ENCODE measurements at places on chromosomes 2 and 18.
A peak's percentile ranks its signal among the peaks of the same experiment; 100 is the strongest.

DNA sequence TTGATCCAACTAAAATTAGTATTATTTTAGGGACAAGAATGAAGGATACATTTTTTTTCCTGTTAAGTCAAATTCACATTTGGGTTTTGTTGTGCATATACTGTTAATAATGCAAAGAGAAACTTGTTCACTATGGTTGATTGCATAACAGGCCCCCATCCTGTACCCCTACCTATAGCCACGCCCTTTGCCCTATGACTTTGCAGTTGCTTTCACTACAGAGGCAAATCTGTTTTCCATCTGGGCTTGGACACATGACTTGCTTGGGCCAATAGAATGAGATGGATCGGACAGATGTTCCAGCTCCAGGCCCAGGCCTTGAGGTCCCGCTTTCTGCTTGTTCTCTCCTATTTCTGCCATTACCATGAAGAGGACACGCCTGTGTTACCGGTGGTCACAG is 278.5 kb upstream of the HNRNPA3 start:
- DNase-seq = no peak

GRCh38 chr2:190646780-190647522 is 1.9 kb upstream of the NAB1 start:
- peak; percentile 42 for DNase-seq

DNA sequence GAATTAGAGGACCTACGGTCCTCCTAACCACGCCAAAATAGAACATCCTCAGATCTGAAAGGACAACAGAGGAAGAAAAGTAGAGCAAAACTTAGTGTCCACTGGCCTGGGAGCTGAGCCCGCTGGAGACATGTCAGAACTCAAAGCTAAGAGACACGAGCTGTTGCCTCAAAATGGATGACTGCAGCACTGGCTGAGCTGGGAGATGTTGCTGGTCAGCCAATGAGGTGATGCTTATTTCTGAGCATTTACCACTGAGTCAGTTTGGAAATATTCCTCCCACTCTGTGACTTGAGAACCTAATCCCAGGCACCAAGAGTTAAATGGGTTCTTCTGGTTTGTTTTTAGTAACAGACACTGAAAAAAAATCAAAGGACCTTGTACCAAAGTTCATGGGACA is 32.6 kb downstream of the FBXO15 start:
- DNase-seq = peak; percentile 27

GRCh38 chr18:23249348-23249747 is 114.1 kb downstream of the CABLES1 start:
- DNase-seq = no peak

- no peak for DNase-seq
Measured at GRCh38 chr18:61957801-61958516, 65.2 kb upstream of the RNF152 start.

DNA sequence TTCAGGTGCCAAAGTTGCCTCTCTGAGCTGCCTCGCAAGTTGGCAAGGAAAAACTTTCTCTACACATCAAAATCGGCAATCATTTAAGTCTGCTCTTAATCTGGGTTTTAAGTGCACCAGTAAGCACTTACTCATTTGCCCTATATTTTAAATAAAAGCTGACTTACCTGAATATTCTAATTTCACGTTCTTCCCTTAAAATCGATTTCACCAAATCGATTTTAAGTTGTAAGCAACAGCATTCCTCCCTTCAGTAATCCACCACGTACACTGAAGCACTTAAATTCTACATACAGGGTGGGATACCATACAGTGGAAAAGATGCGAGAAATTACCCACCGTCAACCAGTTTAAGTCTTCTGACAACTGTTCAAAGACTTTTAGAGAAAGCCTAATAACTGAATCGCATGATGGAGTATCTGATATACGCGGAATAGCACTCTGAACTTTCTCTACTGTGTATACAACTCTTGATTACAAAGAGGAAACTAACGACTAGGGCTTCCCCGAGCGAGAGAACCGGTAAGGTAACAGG is 1.6 kb downstream of the PPP3R1 start:
- no peak for DNase-seq

- DNase-seq = peak; percentile 24
Measured at GRCh38 chr2:183284606-183285005, 160.4 kb downstream of the NUP35 start.

DNA sequence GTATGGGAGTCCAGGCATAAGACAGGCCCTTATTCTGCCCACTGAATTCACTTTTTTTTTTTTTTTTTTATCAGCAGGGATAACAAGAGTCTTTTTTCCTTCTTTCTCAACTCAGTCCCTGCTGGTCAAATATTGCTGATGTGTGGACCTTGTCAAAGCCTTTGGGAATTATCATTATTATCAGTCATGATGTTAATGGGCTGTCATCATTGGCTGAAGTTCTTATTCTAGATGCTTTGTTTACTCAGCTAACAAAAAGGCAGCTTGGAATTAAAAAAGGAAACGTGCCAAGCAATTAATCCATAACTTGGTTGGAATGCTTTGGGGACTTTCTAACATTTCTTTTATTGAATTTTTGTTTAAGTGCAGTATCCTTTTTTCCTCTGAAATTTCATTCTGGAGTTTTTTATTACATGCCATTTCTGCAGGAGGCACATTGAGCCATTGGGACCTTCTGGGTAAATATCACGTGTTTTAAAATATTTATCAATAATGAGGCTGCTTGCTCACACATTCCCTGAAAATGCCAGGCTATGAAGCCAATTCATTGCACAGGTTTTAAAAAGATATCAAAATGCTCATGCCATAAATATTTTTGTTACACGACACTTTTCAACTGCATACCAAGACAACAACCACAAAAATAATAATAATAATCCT is 246.3 kb downstream of the TXNL1 start:
- no peak for DNase-seq

DNA sequence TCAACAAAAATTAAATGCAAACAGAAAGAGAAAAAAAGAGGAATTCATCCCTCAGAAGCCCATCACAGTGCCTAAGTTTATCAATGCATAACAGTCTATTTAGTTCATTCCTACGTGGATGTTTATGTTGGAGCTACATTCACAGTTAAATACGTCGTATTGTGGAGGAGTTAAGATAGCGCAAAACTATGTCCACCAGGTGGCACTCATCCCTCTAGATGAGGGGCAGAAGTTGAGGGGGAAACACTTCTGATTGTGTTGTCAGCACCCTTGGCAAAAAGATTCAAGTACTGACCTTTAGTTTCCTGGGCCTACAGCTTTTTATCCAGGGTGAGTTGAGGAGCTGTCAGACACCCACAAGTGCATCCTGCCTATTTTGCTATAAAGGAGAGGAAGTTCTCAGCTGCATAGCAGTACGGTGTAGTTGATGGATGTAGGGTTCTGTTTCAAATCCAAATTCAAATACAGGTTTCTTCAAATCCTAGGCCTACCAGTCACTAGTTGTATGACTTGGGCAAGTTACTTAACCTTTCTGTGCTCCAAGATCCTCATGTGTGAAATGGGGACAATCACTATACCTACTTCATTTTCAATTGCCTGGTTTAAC is 26.8 kb upstream of the MYO1B start:
- DNase-seq = no peak

DNA sequence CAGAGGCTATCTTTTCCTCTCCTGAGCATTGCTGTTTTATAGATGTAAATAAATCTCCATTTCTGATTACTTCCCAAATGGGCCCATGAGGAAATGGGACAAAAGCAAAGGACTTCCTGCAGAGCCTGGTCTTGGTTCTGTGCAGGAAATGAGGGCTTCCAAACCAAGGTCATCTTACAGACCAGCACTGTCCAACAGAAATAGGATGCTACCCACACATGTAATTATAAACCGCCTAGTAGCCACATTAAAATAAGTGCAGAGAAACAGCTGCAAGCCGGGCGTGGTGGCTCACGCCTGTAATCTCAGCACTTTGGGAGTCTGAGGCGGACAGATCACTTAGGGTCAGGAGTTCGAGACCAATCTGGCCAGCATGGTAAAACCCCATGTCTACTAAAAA is 6.2 kb downstream of the TTL start:
- no peak for DNase-seq

DNA sequence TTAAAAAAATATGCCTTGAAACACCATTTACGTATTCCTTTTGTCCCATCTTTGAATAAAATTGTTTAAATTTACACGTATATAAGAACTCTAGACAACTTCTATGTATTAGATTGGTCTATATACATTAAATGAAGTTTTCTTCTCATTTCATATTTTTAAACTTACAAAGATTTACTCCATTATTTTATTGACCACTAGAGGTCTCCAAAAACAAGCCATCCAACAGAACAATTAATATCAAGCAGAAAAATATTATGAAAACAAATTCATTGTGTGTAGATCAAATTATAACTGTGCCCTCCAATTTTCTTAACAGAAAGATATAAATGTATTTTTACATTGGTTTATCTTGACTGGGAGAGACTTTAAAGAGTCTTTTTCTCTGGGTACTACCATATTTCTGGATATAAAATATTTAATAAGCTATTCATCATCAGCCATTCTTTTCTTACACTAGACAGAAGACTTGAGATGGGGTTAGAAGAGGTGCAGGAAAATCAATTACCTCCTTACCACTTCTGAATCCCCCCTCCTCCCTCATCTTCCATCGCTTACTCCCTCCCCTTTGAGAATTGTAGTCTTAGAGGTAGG is 66.5 kb downstream of the DPP4 start:
- no peak for DNase-seq

GRCh38 chr2:145750144-145750543 is 1230.2 kb upstream of the ZEB2 start:
- DNase-seq = no peak

DNA sequence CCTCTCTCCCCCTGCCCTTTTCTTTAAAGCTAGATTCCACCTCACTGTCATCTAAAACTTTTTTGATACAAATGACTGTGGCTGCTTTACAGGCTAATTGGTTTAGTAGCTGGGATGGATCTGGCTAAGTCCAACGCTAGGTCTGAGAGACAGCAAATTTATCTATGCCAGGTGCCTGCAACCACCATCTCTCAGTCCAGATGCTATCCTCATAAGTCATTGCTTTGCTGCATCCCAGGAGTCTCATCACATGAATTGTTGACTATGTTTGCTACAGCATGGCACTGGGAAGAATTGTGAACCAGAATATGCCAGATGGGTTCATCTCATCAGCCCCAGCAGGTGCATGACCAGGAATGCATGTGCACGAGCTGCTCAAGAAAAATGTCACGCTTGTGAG is 100.0 kb upstream of the PID1 start:
- DNase-seq = no peak

GRCh38 chr2:20481798-20482405 is 35.0 kb downstream of the RHOB start:
- DNase-seq = no peak

DNA sequence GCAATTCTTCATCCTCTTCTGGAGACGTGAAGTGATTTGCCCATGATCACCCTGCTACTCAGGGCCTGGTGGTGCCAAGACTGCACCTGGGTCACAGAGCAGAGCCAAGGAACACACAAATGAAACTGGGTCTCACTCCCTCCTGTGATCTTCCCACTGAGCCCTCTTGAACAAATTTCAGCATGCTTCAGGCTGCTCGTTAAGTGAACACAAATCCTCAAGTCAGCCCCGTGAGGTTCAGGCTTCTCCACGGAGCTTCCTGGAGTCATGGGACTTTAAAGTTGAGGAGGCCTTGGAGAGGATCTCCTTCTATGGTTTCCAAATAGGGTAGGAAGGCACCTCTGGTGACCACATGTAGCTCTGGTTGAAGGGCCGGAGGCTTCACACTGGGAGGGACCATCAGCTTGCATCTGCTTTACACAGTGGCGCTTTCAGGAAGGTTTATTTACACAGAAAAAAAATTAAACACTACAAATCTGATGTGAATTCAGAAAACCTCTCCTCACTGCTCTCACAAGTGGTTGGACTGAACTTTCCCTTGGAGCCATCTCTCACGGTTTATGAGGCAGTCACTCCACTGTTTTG is 255.4 kb downstream of the LOXHD1 start:
- no peak for DNase-seq

DNA sequence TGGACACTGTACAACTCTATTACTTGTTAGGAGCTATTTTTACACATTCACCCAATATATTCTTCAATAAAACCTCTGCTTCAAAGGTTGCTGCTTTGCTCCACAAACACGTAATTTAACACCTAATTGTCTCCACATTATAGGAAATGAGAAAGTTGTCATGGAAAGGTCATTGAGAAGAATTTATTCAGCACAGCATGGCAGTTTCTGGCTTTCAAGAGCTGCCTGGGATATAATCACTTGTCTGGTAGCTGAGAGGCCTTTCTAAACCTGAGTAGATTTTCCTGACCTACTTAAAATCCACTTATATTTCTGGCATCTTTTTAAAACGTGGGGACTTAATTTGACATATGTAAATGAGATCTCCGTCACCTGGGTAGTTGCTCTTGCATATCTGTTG is 216.1 kb downstream of the ZNF804A start:
- no peak for DNase-seq

GRCh38 chr2:59389240-59389639 is 1148.1 kb upstream of the FANCL start:
- no peak for DNase-seq

DNA sequence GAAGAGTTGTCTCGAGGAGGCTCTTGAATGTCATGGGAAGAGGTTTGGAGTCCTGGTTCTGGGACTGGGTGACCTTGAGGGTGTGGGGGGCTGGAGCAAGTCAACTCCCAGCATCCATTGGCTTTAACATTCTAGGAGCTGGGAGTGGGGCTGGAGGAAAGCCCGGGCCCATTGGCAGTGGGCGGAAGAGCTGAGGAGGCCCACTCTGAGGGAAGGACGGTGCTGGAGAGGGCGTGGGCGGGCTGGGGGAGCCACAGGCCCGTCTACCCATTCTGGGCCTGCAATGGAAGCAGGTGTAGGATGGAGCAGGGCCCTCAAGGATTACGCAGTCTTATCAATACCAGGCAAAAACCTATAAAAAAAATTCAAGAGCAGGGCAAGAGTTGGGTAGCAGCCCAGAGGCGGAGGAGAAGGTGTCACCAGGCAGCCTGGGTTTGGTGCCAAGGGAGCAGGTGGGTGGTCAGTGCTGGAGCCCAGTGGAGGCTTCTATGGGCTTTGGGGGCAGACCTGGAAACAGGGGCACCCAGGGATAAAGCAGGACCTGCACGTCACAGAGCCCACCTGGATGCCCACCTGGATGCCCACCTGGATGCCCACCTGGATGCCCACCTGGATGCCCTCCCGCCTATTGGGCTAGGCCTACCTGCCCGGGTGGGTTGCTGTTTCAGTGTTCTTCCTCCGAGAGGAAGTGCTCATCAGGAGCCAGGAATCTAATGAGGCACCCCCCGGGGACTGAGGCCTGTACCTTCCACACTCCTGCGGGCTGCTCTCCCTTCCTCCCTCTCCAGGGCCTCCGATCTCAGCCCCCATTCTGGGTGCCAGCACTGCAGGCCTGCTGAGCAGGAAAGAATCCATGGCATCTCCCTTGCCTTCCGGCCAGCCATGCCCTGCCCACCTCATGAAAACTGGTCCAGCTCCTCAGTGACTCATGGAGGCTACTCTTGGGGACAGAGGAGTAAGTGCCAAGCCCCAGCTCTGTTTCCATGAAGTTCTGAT is 71.3 kb downstream of the CTIF start:
- no peak for DNase-seq

Data from GM04503 (cell line).